Activated T-cell treated with anti-CD3 and anti-CD28 coated beads for 1 hour (primary cell): ENCODE measurements at places on chromosomes 7 and 10.

DNA sequence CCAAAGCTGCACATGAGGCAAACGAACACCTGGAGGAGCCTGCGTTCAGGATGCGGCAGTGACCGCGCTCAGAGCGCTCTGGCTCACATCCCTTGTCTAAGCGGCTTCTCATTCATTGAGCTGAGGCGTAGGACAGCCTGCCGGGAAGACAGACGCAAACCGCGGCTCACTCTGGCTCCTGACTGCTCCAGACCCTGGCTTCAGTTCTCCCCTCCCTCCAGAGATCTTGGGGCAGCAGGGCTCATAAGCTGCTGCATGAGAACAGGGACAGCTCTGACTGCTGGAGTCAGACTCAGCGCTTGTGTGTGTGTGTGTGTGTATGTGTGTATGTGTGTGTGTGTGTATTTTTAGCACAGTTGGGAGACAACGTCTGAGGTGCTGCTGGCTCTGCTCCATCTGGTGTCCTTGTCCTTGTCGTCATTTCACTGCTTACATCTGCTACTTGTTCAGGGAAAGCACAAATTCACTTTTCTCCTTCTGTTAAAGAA, 15.8 kb upstream of the LYZL2 start:
- no peak for DNase-seq

DNA sequence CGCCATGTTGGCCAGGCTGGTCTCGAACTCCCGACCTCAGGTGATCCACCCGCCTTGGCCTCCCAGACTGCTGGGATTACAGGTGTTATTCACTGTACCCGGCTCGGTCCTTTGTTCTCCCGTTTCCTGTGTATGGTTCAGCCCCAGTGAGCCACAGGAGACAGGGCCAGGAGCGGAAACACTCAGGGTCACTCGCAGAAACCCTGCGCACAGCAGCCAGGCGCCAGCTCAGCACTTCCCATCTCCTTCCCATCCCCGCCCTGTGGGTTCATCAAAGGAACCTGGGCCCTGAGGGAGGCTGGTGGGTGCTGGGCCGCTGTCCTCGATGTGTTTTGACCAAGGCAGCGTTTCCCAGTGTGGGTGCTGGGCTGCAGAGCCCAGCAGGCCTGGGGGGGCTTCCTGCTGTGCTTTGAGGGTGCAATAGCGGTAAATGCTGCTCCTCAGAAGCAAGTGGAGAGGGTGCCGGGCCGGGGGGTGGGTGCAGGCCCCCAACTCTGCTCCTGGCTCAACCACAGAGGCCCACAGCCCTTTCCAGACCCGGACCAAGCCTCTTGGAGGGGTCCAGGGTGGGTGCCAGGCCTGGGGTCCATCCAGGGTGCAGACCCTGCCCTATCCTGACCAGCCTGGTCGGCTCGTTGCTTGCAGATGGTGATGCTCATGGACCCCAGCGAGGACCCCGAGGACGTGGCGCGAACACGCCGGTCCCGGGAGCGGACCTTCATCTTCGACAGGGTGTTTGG, 15.3 kb upstream of the CHST12 start:
- no peak for DNase-seq

GRCh38 chr10:88608052-88608732, 21.6 kb downstream of the LIPJ start:
- DNase-seq: no peak

- DNase-seq: no peak
Measured at GRCh38 chr10:60942134-60942787, 1.7 kb downstream of the RHOBTB1 start.

GRCh38 chr10:72001033-72001395, 36.8 kb downstream of the CHST3 start:
- no peak for DNase-seq

DNA sequence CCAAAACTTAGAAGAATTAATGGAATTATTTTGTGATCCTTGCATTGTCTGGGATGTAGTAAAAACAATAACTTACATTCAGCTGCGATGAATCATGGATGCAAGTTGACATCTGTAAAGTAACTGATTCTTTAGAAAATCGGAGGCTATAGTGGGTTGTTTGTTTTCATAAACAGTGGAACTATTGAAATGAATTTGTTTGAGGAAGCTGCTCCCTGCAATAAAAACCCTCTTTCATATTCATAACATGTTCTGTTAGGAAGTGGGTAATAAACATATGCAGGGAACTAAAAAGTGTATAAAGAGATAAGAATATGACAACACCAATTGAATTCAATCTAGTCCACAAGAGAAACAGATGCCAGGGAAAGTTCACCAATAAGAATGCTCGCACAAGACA, 53.6 kb downstream of the AGMO start:
- DNase-seq: no peak
